Dermis microvascular lymphatic vessel endothelial cell (primary cell): ENCODE measurements at places on chromosomes 6 and 20. TPM values are rescaled to one million over a fixed set of nuclear protein-coding genes. Genes with fewer than 3 reads are reported as not detected.

The GJE1 gene
- total RNA-seq, result not detected in 2 replicates

The KIAA0408 gene
- total RNA-seq, result not detected in 2 replicates

The SPATS1 gene
- total RNA-seq, result not detected in 2 replicates

The ATP6V1G2 gene
- total RNA-seq, result 0.13 TPM in 1 of 2 replicates, not detected in the other

The PRDM13 gene
- total RNA-seq, result not detected in 2 replicates
